HFFc6 (cell line): ENCODE measurements at places on chromosomes 11 and 22. TPM values are rescaled to one million over a fixed set of nuclear protein-coding genes. Genes with fewer than 3 reads are reported as not detected.

DNA sequence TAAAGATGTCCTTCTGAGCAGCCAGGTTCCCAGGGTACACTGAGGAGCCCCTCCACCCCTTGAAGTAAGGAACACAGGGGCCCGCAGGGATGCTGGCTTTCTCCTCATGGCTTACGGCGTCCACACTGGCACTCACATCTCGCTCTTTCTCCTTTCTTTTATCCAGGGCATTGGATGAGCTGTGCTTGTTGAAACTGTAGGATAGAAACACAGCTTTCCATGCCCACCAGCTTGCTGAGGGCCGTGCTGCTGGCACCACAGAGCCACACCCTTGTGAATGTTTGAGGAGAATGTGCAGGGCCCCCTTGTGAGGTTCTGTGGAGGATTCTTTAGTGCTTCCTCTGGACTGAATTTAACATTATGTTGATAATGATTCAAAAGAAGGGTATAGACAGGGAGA is 51.7 kb upstream of the B3GAT1 start:
- peaks cover 2% of the 10 kb centered on the region for H3K27me3 ChIP-seq
- H3K4me3 ChIP-seq = no peak overlapping the region
- H3K36me3 ChIP-seq = no peaks in the 10 kb centered on the region
- no peak overlapping the region for H3K27ac ChIP-seq
- DNase-seq = no peak
- H3K4me1 ChIP-seq = no peaks in the 10 kb centered on the region

- no peaks in the 10 kb centered on the region; the same call in 1 of the 2 replicates for H3K36me3 ChIP-seq
- H3K4me3 ChIP-seq = peak within 1 kb of the TSS; percentile 100
Observed at GRCh38 chr11:7020183-7020917, at the start of the genes NLRP14 and ZNF214. TSS of gene NLRP14 (plus strand) at chr11:7020479. CDS start at chr11:7038587, 18,108 bp downstream. TSS of gene ZNF214 (minus strand) at chr11:7020346. CDS start at chr11:7002835, 17,511 bp downstream.

DNA sequence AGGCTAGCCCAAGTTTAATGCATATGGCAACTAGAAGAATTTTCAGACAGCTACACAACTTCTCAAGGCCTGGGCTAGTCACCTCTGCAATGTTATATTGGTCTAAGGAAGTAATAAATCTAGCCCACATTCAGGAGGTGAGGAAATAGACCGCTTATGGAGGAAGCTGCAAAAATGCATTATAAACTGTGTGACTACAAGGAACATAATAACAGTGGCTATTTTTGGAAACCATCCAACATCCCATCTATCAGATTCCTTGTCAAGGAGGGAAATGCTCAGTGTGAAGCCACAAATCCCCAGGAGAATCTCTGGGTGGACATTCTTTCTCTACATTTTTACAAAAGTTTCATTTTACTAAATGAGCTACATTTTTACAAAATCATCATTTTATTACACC is 76.1 kb downstream of the BBOX1 start:
- no peaks in the 10 kb centered on the region for H3K27me3 ChIP-seq
- no peak for DNase-seq
- H3K27ac ChIP-seq = no peak overlapping the region
- H3K4me1 ChIP-seq = peaks cover 21% of the 10 kb centered on the region
- no peak overlapping the region for H3K4me3 ChIP-seq

- H3K4me1 ChIP-seq = peaks cover 17% of the 10 kb centered on the region
- H3K27me3 ChIP-seq = no peaks in the 10 kb centered on the region
- no peaks in the 10 kb centered on the region for H3K36me3 ChIP-seq
- H3K27ac ChIP-seq = no peak overlapping the region
- DNase-seq = no peak
Observed at GRCh38 chr11:59729834-59730233, 16.2 kb upstream of the OR10V1 start.

DNA sequence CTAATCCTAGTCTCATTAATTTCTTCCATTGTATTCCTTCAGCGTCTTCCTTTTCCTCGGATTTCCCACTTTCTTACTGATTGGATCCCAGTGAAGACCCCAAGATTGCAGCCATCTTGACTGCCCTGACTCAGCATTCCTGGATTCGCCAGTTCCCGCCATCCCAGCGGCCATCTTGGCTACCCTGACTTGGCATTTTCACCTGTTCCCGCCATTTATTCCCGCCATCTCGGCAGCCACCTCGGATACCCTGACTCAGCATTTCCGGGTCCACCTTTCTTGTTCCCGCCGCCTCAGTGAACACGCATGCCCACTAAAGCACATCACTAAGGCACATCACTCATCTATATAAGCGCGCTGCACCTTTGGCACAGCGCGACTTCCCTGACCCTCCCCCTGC is 13.8 kb upstream of the OR56A3 start:
- H3K4me1 ChIP-seq = no peaks in the 10 kb centered on the region
- no peak overlapping the region for H3K27ac ChIP-seq
- peaks cover 17% of the 10 kb centered on the region for H3K36me3 ChIP-seq
- DNase-seq = no peak

GRCh38 chr11:15055620-15056356 is 17.6 kb upstream of the CALCB start:
- no peak overlapping the region for H3K27ac ChIP-seq
- no peak overlapping the region for H3K4me3 ChIP-seq
- no peaks in the 10 kb centered on the region for H3K4me1 ChIP-seq
- H3K27me3 ChIP-seq = peaks cover 4% of the 10 kb centered on the region

DNA sequence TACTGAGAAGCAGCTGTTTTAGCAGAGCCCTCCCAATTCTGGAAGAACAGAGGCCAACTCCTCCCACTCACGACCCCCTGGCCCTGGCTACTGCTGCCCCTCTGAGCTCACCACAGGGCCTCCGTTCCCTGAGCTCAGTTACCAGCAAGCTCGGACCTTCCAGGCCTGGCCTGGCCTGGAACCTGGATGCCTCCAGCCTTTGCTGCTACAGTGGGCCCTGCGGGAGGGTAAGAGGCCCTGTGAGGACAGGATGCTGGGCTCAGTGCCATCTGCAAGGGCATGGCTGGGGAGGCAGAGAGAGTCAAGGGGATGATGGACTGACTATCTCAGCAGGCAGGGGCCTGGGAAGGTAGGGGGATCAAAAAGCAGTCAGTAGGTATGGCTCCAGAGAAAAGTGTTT is 209.9 kb upstream of the NCAM1 start:
- no peaks in the 10 kb centered on the region for H3K4me1 ChIP-seq
- peaks cover 6% of the 10 kb centered on the region; the same call in 1 of the 2 replicates for H3K36me3 ChIP-seq
- peaks cover 4% of the 10 kb centered on the region for H3K27me3 ChIP-seq
- H3K4me3 ChIP-seq = no peak overlapping the region
- H3K27ac ChIP-seq = no peak overlapping the region
- no peak for DNase-seq

The SPDYC gene
- total RNA-seq = not detected in 3 replicates

The EED gene
- 14.2 to 19.8 TPM (median 18.0 TPM) in 3 replicates for total RNA-seq

The TRPC6 gene
- not detected in 3 replicates for total RNA-seq
